ENCODE measurements at places on chromosomes 16 and 17.
A peak's percentile ranks its signal among the peaks of the same experiment; 100 is the strongest.

- DNase-seq = no peak
Observed at GRCh38 chr17:13230350-13231264, 212.8 kb upstream of the ELAC2 start.

- no peak for DNase-seq
Observed at GRCh38 chr16:85686912-85687591, 1.7 kb downstream of the GINS2 start.

GRCh38 chr17:65523853-65524664, 37.4 kb downstream of the AXIN2 start:
- DNase-seq = no peak

GRCh38 chr17:69609473-69610305, 195.2 kb downstream of the MAP2K6 start:
- DNase-seq = no peak

- DNase-seq = no peak
Observed at GRCh38 chr16:50532576-50532975, 15.6 kb upstream of the NKD1 start.

DNA sequence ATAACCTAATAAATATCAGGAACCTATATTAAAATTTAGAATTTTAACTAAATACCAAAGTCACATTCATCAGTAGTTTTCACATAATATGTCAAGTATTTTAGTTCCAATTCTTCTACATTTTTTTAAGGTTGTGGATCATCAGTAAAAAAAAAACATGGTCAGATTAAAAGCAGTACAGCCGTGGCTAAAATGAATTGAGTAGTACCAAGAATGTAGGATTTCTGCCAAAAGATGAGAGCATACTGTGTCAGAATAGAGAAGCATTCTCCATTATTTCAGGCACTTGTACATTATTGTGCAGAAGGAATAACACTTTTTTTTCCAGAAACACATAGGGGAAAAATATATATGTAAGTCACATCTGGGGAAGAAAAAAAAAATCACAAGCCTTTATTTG, 1176.1 kb downstream of the CDH11 start:
- no peak for DNase-seq

DNA sequence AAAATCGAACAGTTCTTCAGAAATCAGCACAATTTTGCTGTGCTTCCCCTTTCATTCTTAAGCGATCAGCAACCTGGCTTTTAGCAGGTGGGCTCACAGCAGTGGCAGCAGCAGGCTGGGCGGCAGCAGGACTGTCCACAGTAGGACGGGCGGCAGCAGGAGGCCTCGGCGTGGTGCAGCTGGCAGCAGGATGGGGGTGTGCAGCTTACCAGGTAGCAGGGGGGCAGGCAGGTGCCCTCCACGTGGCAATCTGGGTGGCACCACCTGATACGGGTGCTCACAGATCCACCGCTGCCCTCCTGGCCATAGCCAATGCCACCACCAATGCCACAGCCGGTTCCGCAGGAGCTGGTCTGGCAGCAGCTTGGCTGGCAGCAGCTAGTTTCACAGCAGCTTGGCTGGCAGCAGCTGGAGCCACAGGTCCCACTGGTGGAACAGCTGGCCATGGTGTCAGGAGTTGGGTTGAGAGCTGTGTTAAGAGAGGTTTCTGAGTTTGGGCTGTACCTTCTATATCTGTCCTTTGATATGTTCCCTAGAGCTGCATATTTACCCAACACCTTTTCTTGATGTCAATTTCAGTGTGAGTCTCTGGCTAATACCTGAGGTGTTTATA, at the start of gene KRTAP1-4:
KRTAP1-4 (minus strand) TSS at position 563 of the 613 bp plus-strand sequence; CDS start at position 446, 117 bp downstream.
- DNase-seq = no peak

- no peak for DNase-seq
Observed at GRCh38 chr17:77527836-77528505, 387.2 kb downstream of the SEC14L1 start.

DNA sequence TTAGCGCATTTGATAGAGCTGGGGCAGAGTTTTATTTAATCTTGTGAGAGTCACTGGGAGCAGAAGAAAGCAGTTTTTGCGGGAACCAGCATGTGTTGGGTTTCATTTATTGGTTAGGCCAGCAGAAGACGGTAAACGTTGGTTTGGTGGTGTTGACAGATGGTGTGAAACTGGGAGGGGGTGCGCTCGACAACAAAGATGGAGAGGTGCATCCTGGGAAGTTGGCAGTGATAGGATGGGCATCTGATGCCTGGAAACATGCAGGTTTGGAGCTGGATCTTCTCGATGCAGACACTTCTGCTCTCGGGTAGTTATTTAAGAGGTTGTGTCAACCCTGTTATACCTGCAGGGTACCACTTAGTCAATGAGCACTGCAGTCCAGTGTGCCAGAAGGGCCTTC, 24.9 kb upstream of the CLEC18A start:
- DNase-seq = peak; percentile 59

DNA sequence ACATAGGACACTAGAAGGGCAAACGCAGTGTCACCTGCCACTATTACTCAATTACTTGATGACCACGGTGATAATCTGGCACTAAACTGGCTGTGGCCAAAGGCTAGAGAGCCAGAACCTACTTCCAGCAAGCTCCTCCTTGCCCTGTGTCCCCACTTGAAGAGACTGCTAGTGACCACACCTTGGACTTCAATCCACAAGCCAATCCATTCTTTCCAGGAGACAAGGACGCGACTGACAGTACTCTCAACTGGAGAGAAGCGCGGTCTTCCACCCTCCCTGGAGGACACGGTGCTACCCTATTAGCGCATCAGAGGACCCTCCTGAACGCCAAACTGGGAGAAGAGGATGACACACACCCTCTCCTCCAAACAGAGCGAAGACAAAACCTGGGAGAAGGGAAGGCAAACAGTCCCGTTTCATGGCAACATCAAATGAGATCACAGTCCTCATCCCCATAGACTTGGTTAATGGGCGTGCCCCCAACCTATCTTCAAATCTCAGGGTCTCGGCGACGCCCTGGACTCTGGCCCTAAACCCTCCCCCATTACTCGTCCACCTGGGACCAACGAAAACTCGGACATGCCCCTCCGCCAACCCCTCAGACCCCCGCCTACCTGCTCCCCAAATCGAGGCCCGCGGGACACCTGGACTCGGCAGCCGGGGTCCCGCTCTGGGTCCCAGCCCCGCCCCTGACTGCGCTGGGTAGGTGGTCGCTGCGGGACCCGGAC, 508 bp downstream of the FLCN start:
- no peak for DNase-seq

- DNase-seq = peak; percentile 40
Observed at GRCh38 chr16:2194852-2195321, 1.5 kb downstream of the CASKIN1 start.

GRCh38 chr16:10938321-10938720, 3.9 kb downstream of the DEXI start:
- no peak for DNase-seq

GRCh38 chr16:77408607-77409006, 26.2 kb downstream of the ADAMTS18 start:
- no peak for DNase-seq

GRCh38 chr17:54172096-54172984, 349.6 kb downstream of the KIF2B start:
- no peak for DNase-seq

DNA sequence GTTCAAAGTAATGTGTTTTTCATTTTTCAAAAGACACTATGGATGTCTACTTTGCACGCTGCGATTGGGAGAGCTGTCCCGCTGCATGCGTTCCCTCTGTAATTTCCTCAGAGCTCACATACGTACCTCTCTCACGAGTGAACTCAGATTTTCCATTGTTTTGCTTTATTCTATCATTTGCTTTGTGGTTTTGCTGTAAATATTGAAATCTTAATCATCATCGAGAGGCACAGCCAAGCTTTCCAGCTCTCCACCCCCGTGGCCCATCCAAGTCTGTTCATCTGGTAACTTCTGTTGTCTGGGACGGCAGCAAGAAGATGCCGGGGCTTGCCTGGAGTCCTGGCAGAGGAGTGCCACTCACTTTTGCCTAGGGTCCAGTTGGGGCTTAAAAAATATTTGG, 21.1 kb downstream of the TMC6 start:
- no peak for DNase-seq

- no peak for DNase-seq
Observed at GRCh38 chr17:4679658-4680057, 24.3 kb downstream of the PELP1 start.

GRCh38 chr17:78130437-78131101, at the start of gene TMC8:
Gene TMC8 (plus strand): TSS chr17:78130771. CDS start chr17:78131589, 818 bp downstream.
- DNase-seq = no peak

DNA sequence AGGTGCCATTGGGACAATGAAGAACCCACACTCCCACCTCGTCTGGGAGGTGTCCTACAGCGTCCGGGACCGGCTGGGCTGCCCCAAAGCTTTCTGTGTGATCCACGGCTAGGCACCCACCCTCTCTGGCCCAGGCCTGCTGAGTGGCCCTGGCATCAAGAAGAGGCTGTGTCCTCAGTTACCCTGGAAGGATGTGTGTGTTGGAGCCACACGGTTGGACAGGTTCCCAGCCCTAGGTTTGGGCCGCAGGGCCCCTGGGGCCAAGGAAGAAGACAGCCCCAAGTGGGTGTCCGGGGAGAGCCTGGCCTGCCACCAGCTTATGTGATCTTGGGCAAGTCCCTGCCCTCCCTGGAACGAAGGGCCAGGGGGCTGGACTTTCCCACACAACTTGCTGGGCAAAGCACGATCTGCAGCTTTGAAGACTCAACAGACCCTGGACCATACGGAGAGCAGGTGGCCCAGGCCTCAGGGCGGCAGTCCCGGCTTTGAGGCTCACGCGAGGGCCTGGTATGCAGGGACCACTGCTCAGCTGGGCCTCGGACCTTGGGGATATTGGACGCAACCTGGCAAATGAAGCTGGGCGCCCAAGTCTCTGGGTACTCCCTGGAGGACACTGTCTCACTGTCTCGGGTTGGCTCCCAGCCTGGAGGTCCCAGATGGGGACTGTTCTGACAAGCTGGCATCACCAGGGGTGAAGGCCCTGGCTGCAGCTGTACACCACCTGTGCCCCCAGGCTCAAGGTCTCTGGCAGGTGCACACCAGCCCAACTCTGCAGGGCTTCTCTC, 17.5 kb downstream of the MYBBP1A start:
- DNase-seq = no peak

DNA sequence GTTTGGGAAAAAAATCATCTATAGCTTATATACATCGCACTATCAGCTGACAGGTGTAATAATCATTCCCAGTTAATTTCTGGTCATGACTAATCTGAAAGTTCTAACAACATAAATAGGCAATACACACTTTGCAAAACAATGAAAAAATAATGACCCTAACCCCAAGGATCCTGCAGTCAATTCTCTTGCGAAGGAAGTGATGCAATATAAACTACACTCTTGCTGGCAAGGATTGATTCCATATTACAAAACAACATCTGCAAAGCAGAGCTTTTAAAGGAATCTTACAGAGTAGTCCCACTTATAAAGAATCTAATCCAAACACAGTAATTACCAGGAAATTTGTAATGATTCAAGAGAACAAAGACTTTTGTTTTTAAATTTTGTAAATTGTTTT, 73.4 kb downstream of the MYO1D start:
- DNase-seq = no peak

DNA sequence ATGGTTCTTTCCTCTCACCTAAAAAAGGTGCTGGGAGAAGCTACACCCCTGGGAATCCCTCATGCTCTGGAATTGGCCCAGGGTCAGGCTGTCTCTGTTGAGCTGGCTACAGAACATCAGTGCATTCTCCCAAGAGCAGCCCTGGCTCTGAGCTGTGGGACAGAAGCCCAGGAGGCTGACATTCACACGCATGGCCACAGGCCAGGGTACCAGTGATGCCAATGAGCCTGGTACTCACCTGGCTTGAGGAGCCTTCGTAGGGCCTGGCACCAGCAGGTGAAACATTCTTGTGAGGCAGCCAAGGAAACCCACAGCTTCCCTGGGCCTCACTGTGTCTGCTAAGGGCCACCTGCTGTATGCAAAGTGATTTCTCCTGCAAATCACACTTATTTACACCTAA, 121.7 kb upstream of the CCL2 start:
- peak; percentile 39 for DNase-seq

DNA sequence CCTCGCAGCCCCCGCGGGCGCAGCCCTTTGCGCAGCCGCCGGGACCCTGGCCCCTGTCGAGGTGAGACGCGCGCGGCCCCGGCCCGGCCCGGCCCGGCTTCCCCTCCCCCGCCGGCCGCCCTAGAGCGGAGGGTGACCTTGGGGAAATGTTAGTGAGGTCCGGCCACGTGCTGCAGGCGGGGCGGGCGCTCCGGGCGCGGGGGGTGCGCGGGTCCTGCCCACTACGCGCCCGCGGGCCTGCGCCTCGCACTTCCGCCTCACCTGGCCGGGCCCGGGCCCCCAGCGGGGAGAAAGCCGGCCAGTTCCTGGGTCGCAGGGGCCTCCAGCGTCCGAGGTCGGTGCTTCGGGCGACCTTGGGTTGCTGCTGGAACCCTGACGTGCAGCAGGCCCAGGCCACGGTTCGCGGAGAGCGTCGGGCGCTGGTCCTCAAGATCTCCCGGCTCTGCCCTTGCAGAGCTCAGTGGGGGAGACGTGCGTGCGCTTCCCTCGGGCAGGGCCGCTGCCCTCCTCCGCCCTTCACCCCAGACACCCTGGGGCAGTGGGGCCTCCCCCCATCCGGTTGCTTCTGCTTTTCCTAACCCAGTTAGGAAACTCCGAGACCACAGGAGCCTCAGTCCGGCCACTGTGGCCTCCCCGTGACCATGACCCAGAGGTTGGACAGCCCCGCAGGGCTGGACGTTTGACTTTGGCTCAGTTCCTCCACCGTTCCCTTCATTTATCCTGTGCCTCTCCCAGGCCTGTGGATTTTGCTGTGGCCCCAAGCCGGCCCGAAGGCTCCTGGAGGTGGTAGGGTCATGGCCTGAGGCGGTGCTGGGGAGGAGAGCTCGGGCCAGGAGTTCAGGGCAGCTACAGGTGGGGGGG, 791 bp downstream of the MCRIP2 start:
- DNase-seq = no peak

DNA sequence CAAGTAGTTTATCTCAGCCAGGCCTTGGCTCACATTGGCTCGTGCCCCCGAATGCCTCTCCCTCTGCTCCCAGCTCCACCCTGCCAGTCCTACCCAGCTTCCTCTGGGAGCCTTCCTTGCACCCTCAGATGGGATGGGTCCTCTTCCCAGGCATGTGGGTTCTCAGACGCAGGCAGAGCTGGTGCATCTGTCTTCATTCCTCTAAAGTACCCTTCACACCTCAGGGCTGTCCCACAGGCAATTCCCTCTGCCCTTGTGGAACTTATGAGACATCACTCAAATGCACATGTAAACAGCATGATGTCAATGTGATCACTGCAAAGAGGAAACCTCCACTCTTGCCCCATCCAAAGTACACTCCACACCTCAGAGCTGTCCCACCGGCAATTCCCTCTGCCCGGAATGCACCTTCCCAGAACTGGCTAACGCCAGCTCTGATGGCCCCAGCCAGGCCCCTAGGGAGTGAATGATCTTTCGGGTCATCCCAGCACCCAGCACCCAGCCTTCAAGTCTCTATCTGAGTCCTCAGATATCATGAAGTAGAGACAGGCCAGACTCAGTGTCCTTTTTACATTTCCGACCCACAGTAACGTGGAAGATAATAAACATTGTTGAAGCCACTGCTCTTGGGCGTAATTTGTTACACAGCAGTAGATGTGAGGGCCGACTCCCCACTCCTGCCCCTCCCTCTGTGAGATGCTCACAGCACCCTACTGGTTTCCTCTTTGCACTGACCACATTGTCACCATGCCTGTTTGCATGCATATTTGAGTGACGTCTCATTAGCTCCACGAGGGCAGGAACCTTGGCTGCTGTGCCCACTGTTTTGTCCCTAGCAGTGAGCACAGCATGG, 85.4 kb downstream of the N4BP1 start:
- DNase-seq = no peak

GRCh38 chr17:21002309-21003006, 40.4 kb downstream of the USP22 start:
- DNase-seq = no peak
